ENCODE measurements at places on chromosomes 7 and 10.

DNA sequence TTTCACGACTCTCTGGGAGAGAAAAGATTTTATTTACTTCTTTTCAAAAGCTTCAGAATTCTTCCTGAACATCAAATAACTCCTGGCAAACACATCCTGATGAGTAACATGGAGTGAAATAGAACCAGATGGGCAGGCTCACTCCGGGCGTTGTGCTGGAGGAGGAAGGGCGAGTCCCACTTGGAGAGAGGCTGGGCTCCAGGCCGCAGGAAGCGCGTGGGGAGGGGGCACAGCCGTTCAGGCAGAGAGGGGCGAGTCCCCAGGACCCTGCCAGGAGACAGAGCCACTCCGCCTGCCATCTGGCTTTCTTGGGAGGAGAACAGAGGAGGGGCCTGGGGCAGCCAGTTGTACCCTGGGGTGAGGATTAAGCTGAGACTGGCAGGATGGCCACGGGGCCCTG is 265.9 kb upstream of the ZMIZ1 start:
- DNase-seq = no peak

DNA sequence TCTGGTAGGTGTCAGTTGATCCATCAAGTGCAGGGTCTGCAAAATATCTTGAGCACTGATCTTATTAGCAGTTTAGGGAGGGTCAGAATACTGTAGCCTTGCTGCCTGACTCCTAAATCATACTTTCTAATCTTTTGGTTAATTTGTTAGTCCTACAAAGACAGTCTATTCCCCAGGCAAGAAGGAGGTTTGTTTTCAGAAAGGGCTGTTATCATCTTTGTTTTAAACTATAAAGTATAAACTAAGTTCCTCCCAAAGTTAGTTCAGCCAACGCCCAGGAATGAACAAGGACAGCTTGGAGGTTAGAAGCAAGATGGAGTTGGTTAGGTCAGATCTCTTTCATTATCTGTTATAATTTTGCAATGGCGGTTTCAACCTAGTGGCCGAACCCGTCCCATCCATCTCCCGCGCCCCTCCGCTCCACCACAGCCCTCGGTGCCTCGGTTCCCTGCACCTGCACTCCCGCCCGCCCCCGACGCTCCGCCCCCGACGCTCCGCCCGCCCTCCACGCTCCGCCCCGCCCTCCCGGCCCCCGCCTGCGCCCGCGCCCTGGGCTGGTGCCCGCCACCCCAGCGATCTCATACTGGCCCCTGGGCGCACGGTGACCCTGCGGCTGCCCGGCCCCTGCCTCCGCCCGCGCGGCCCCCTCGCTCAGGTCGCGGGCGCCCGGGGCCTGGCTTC is at the start of gene ADCK2:
Gene ADCK2 (plus strand): TSS at position 564 of the 681 bp plus-strand sequence. CDS start 386 bp downstream, outside the sequence.
- DNase-seq = no peak

DNA sequence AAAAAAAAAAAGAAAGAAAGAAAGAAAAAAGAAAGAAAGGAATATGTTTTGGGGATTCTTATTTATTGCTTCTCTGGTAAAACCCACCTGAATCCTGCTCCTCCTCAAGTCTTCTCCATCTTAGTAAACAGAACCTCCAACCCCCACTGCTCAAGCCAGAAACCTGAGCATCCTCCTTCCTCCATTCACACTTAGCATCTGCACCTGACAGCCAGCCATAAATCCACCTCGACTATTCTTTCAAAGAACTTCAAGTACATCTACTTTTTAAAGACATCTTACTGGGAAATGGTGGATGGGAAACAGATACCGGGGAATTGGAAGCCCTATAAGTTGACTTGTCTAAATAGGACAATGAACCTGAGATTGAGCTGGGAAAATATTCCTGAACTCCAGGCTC is 519.9 kb upstream of the DPP6 start:
- DNase-seq = no peak

DNA sequence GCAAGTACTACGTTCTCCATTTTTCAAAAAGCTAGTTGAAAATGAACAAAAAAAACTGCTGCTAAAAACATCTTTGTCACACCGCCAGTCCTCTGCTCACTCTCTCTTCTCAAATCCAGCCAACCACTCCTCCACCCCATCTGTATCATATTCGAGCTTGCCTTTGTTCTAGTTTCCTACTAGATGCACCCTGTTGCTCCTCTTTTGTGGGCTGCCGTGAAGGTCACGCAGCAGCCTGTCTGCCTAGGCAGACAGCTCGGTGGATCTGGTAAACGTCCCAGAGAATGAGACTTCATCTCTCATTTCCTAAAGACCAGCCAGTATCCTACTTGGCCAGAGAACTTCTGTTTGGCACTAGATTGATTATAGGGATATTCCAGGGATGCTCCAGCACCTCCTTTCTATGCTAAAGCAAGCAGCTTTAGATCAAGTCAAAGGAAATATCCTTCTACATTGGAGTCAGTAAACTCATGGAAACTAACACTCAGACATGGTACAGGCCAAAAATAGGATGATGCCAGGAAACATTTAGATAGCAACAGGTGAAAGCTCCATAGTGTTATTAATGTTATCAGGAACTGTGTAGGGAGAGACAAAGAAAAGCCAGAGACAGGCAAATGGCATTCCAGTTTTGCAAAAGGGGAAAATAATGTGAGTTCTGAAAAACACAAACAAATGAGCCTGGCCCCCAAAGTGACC is 8.7 kb upstream of the PLXNA4 start:
- DNase-seq = no peak
